ENCODE measurements at places on chromosomes 11 and 22.

DNA sequence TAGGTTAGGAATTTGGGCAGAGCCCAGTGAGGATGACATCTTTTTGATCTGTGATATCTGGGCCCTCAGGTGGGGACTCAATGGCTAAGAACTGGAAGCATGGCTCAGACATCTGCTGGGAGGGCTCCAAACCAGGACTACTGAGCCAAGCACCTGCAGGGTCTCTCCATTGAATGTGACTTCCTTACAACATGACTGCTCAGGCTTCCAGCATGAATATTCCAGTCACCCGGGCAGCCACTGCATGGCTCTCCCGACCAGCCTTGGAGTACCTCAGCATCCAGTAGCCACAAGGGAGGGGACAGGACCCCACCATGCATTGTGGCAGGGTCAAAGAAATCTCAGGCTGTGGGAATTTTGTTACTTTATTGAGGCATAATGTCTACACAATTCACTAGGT, 8.6 kb downstream of the CDC45 start:
- no peak for DNase-seq

DNA sequence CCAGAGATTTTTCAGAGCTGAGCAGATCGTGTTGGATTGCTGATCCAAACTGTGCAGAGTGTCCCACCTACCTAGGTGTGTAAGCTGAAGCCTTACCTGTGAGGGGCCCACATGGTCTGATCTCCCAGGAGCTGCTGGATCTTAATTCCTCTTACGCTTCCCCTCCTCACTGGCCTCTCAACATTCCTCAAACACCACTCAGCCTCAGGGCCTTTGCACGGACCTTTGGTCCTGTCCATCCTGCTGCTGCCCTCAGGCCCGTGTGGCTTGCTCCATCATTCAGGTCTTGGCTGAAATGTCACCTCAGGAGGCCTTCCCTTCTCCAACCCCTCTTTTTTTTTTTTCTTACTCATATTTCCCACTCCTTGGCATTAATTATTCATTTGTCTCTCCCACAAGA, 21.1 kb upstream of the RAB1B start:
- no peak for DNase-seq

- DNase-seq: no peak
Observed at GRCh38 chr11:65861533-65862183, 1.4 kb downstream of the MUS81 start.

- no peak for DNase-seq
Observed at GRCh38 chr11:5591613-5592012, 4.8 kb upstream of the TRIM6 start.

- DNase-seq: no peak
Observed at GRCh38 chr22:38942702-38943101, 14.7 kb upstream of the APOBEC3A start.

DNA sequence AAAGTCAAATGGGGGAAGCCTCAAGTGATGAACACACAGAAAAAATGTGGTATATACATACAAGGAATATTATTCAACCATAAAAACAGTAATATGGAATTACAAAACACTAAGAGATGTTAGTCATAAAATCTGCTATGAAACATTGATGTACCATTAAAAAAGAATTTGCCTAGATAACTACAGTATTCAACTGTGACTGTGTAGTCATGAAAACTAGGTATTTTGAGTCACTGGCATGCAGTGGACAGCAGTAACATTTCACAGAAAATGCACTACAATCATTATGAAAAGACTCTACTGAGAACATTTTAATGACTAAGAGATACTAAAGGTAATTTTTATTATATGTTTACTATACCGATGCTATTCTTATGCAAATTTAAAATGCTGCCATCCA, 11.7 kb downstream of the ZNF195 start:
- no peak for DNase-seq
